ENCODE measurements at places on chromosomes 6 and 20.
A peak's percentile ranks its signal among the peaks of the same experiment; 100 is the strongest.

DNA sequence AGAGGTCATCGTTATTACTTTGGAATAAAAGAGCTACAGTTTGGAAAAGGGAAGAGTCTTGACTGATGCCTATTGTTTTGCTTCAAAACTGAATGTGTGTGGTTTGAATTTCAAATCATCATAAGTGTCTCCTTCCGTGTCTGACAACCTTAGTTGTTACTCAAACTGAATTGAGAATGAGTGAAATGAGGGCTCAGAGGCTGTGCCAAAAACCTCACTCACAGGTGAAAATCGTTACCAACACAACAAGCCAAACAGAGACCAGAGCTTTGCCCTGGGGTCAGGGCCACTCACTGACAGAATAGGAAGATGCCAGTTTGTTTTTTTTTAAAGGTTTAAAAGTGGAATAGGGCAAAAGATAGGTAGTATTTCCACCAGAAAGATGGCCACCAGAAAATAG is 15.2 kb upstream of the SIRT5 start:
- no peak for DNase-seq

DNA sequence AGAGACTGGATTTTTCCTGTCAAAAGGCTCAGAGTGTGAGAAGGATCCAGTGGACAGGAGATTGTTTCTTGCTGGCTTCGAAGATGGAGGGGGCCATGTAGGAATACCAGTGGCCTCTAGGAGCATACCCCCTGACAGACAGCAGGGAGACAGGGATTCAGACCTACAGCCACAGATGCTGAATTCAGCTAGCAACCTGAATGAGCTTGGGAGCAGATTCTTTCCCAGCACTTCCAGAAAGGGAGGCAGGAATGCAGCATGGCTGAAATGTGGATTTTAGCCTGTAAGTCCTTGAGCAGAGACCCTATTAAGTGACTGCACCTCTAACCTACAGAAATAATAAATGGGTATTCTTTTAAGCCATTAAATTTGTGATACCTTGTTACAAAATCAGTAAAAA is 44.6 kb downstream of the STXBP5 start:
- DNase-seq: no peak

- no peak for DNase-seq
Observed at GRCh38 chr6:13725052-13725451, 13.4 kb upstream of the RANBP9 start.

DNA sequence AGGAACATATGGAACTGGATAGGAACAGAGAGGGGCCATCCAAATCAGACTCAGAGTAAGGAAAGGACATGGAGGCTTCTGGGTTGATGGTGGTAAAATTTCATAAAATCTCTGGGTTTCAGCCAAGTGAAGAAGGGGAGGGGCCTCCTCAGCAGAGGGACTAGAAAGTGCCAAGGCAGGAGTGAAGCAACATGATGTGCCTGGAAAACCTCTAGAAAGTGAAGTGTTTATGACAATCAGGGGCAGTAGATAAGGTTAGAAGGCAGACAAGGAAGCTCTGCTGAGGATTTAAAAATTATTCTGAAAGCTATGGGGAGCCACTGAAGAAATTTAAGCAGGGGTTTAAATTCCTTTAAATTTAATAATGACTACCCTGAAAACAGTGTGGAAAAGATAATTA is 126.0 kb upstream of the TENT5A start:
- no peak for DNase-seq

DNA sequence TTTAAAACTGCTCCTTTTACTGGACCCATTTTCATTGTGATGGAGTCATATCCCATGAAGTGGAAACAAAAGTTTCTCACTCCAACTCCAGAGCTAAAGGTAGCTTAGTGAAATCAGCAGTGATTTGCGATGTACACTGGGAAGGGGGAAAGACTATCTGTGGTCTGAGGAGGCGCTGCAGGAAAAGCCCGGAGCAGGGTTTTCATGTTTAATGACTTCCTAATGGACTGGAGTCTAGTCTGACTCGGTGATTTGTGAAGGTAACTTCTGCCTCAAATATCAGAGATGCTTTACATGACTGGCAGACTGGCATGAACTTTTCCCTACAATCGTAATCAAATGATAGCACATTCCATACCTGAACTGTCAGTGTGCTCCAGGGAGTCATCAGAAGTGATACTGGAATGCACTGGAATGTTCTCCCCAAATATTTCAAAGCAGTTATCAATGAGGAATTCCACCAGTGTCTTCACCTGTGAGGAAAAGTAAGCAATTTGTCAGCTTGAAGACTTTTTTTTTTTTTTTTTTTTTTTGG is 7.0 kb downstream of the TAGAP start:
- DNase-seq: no peak

GRCh38 chr6:154606457-154606856 is 96.0 kb upstream of the CNKSR3 start:
- DNase-seq: peak; percentile 45

DNA sequence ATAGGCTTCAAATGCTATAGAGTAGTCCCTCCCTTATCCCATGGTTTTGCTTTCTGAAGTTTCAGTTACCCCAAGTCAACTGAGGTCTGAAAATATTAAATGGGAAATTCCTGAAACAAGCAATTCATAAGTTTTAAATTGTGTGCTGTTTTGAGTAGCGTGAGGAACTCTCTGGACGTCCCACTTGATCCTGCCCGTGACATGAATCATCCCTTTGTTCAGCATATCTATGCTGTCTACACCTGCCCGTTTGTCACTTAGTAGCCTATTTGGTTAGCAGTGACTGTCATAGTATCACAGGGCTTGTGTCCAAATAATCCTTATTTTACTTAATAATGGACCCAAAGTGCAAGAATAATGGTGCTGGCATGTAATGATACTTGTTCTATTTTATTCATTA is 5.0 kb downstream of the PCMT1 start:
- DNase-seq: no peak

GRCh38 chr6:114862819-114863218 is 520.0 kb upstream of the HS3ST5 start:
- no peak for DNase-seq

DNA sequence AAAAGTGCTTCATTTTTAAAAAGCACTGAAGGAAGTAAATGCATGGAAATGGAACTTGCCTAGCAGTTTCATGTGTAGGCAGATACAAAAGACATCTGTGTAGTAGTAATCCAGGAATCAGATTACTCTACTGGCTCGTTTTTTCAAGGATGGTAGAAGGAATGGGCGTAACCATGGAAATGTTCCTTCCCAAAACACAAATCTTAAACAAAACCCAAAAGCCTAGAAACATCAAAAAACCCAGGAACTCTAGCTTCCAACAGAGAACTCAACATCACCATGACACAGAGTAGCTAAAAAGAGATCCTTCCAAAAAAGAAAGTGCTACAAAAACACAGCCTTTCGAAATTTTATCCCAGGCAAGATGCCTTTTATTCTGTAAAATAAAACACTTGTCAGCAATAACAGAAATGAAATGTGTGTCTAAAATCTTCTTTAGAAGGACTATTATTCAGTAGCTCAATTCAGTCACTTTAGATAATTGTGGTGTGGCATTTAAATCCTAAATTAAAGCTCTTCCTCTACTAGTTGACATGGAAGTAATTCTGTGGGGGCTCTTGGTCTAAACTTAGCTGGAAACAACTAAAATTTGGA is 81.7 kb downstream of the FAM217A start:
- no peak for DNase-seq

DNA sequence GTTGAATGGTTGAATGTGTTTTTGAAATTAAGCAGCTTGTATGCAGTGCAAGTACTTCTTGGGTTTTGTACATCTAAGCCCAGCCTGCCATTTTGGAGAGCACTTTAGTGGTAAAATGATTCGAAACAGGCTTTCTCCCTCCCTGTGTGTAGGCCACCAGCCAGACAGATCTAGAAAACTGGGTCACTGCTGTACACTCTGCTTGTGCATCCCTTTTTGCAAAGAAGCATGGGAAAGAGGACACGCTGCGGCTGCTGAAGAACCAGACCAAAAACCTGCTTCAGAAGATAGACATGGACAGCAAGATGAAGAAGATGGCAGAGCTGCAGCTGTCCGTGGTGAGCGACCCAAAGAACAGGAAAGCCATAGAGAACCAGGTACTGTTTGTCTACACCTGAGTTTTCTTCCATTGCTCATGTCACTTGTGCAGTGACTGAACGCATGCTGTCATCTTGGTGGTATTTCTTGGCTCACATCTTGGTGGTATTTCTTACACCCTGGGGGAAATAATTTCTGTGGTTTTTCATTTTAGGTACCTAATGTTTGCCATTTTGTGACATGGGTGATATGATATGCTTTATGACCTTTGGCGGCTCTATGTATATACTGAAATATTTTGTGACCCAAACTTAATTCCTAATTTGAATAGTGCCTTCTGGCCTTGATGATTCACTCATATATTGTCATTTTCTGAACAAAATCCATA is 115.7 kb upstream of the CLDN20 start:
- DNase-seq: no peak

DNA sequence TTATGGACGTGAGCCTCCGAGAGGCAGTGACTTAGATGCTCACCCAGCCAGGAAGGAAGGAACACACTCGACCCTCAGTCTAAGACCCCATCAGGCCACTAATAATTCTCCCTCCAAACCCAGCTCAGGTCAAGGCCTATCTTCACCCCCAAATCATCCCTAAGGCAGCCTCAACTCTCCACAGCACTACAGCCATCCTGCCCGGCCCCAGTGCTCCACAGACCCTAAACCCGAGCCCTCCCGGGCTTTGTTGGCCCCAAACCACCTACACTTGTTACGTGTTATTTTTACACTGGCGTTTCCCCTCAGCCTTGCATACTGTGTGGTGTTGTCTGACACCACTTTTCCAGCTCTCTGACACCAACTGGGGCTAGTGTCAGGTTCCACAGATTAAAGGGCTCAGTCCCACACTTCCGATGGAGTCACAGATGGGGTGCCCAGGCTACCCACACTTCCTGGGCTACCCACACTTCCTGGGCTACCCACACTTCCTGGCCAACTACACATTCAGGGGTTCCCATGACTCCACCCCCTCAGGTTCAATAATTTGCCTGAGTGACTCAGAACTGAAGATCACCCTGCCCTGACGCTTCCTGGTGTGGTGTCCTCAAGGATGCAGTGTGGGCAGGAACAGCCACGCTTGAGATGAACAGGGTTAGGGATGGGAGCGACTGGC is 25.3 kb downstream of the RBCK1 start:
- no peak for DNase-seq

DNA sequence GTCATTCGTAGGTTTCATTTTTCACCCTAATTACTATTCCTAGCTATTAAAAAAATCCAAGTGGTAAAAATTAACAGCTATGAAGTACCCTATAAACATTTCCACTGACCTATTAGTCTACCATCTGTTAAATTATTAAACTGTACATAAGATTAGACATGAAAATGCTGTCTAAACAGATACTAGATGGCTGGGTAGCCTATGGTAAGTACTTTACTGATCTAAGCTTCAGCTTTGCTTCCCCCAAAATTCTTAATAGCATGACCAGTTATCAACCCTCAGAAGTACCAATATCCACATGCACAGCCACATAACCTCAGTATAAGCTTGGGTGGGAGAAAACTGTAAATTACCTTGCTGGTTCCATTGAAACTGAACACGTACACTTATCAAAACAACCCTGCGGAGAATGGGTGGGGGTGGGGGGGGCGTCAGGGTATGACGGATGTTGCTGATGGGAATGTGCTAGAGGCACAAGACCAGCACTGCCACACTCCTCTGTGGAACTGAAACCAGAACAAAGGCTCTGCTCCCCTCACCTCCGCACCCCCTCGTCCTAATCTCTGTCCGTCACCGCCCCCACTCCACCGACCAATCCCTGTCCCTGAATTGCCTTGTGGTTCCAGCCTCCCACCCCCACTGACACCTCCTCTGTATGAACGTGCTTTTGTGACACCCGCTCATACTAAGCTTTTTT is 45.3 kb downstream of the B4GALT5 start:
- DNase-seq: no peak

DNA sequence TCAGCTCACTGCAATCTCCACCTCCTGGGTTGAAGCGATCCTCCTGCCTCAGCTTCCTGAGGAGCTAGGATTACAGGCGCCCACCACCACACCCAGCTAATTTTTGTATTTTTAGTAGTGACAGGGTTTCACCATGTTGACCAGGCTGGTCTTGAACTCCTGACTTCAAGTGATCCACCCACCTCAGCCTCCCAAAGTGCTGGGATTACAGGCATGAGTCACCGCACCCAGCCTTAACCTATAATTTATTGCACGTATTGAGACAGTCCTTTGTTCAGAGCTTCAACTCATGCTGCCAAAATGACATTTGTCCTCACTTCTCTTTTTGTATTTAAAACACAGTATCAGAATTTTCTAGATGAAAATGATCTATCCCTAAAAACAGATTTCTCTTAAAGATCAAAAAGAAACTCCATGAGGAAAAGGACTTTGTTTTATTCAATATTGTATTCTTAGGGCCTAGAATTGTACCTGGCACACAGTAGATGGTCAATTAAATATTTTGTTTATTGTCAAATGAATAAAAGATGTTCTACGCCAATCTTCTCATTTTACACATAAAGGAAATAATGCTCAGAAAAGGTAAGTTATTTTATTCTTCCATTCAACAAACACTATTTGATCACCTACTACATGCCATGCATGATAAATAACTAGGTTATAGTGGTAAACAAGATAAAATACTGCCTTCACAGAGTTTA is 10.8 kb downstream of the SERAC1 start:
- no peak for DNase-seq

GRCh38 chr6:167546611-167547327 is 221.9 kb downstream of the TTLL2 start:
- no peak for DNase-seq

DNA sequence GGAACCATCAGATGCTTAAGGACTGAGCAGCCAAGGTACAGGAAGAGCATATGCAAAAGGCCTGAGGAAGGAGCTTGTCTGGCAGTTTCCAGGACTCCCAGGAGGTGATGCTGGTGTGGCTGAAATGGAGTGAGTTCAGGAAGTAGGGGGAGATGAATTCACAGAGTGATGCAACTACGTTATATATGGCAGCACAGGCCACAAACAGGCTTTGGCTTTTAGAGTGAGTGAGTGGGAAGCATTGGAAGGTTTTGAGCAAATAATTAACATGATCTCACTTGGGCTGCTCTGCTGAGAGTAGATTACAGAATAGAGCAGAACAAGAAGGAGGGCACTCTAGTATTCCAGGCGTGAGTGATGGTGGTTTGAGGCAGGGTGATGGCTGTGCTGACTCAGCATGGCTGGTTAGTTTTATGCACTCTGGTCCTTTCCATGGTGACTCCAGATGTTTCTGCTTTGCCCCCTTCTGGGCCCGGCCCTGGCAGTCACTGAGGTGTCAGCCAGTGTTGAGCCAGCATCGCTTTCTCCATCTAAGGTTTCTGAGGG is 6.5 kb downstream of the BTN2A2 start:
- no peak for DNase-seq

DNA sequence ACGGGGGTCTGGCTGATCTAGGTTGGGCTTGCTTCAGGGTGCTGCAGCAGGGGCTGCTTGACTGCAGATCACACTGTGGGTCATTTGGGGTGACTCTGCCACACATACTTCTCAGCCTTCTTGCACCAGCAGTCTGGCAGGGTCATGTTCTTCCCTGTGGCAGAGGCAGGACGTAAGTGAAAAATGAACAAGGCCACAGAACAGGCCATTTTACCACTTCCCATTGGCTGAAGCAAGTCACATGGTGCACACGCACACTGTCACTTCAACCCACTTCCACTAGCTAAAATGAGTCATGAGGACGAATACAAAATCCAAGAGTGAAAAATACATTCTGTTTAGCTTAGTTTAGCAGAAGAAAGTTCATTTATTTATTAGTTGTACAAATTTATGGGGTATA is 168.6 kb upstream of the GGTLC1 start:
- DNase-seq: no peak

- no peak for DNase-seq
Observed at GRCh38 chr6:126232671-126233070, 107.2 kb upstream of the CENPW start.

Data from naive thymus-derived CD8-positive, alpha-beta T cell (primary cell).